ENCODE measurements at places on chromosomes 16 and 17.
A peak's percentile ranks its signal among the peaks of the same experiment; 100 is the strongest.

DNA sequence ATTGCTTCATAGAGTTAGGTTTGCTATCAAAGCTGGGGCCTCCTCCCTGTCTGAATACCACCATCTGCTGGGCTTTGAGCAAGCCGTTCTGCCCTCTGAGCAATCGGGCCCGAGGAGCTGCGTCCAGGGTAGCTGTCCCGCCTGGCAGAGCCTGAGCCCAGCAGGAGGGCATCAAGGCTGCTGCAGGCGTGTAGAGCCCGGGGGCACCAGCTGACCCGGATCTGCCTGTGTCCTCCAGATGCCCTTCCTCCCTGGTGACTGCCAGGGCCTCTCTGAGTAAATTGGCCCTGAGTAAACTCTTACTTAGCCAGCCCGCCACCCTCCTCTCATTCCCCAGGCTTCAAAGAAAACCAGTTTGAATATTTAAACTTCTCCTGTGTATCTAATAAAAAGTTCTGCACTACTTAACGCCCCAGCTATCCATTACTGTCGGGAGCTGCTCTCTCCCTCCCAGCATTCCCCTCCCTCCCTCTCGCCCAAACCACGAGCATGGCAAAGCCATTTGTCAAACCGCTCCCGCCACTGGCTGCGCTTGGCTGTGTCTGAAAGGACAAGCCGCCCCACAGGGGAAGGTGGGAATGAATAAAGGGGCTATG, 16.4 kb downstream of the CDK5RAP3 start:
- no peak for DNase-seq

GRCh38 chr17:76523084-76524037, 14.1 kb downstream of the CYGB start:
- no peak for DNase-seq

- peak; percentile 69 for DNase-seq
These were observed 1.9 kb downstream of the FOXL1 start for GRCh38 chr16:86580063-86580790.

GRCh38 chr17:18229254-18229653, 3.8 kb downstream of the LLGL1 start:
- no peak for DNase-seq

DNA sequence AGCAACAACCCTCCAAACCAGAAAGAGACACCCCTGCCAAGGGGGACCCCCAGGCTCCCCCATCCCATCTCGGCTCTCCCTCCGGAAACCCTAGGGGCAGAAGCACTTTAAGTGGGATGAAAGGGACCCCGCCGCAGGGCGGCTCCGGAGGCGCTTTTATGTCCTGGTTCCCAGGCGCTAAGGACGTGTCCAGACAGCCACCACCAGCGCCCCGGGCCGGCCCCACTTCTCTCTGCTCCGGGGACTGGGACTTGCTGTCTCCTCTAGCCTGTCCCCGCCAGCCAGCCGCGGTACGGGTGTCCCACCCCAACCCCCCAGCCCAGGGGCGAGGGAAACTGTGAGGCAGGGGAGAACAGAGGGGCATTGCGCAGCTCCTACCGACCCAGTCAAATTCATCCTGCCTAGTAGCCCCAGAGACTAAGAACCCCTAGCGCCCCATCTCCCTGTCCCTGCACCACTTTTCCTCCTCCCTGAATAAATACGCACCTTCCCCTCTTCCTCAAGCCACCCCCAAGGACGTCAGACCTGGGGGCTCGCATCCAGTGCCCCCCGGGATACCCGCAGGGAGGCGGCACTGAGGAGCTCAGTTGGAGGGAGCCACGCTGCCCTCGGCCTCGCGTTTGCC, 4.1 kb downstream of the SP6 start:
- DNase-seq: no peak
